AG09319 (cell line): ENCODE measurements at places on chromosomes 4 and X.
A peak's percentile ranks its signal among the peaks of the same experiment; 100 is the strongest.

- DNase-seq, result peak; percentile 72
Observed at GRCh38 chrX:23784470-23785331, 1.7 kb downstream of the SAT1 start.

DNA sequence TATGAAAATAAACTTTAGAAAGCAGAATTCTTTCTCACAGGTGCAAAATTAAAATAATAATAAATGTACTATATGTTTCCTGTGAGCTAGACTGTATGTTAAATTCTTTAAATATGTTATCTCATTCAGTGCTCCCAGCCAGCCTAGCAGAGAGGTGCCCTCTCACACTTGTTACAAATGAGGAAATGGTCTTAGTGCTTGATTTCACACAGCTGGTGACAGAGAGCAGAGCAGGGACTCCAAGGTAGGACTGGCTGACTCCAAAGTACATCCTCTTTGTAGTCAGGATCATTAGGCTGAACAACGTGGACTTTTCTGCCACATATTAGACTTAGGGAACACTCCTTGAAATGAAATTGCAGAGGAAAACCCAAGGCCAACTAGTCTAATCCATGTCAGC lies 72.0 kb upstream of the HHIP start:
- DNase-seq, result no peak

DNA sequence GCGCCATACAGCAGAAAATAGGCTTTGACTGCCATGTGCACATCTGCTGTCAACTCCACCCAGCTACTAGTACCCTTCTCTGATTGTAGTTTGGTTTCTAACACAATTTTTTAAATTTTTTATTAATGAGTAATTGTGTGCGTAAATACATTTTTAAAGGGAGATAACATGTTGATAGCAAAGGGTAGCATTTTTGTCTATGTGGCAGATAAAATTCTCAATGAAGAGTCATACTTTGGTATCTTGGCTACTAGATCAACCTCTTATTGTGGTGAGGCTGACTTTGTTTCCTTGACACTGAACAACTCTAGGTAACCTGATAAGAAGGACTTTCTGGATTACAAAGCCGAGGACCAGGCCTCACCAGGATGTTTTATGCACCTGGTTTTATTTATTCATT lies 9.5 kb downstream of the ADH4 start:
- no peak for DNase-seq

DNA sequence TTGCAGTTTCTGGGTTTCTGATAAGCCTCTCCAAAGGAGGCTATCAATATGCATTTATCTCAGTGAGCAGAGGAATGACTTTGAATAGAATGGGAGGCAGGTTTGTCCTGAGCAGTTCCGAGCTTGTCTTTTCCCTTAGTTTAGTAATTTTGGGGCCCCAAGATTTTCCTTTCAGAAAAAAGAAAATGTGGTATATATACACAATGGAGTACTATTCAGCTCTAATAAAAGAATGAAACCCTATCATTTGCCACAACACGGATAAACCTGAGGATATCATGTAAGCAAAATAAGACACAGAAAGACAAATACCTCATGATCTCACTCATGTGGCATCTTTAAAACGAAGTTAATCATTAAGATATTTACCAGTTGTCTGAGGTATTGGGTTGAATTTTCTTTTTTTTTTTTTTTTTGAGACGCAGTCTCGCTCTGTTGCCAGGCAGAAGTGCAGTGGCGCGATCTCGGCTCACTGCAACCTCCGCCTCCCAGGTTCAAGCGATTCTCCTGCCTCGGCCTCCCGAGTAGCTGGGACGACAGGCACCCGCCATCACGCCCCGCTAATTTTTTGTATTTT lies 540 bp downstream of the ZNF721 start:
- DNase-seq, result no peak

DNA sequence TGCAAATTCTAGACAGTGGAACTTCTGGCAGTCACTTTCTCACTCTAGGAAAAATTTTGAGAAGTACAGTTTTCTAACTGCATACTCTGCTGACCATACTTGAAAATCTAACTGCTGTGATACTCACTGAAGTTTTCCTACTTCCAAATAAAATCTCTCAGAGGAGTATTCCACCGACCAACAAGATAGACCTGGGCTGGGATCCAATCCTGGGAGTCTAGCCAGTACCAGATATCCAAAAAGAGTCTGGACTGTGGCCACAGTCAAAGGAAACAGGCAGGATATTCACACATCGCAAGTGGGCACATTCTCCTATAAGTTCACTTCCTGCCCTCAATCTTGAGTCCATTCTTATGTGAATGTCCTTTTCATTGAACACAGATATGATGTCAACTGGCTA lies 1138.7 kb upstream of the PCDH7 start:
- DNase-seq, result no peak

DNA sequence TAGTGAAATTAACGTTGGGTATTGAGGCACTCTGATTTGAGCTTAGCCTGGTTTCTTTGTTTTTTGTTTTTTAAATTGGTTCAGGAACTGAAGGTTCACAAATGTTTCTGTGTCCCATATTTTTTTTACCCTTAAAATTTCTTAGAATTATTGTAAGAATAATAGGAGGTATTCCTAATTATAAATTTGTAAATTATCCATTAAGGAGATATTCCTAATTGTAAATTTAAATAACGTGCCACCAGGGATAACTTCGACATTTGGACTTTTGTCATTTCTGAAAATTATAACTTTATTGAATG lies 1.2 kb downstream of the WWC2 start:
- DNase-seq, result no peak

DNA sequence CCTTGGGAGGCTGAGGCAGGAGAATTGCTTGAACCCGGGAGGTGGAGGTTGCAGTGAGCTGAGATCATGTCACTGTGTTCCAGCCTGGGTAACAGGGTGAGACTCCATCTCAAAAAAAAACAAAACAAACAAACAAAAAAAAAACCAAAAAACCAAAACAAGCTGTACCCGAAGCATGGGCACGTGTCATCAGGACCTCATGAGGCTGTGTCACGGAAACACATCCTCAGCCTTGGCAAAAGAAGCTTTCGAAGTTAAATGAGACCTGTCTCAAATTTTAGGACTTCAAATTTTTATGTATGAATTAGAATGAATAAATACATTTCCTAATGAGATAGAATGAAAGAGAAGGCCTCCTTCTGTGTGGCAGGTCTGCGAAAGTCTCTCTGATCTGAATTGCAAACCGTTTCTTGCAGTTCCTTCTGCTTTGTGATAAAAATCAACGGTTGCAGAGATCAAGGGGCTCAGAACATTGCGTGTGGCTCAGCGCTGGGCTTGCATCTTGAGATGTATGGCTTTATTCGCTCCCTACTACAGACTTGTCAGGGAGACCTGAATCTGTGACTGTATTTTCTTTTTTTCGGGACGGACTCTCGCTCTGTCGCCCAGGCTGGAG lies 19.5 kb upstream of the CRLF2 start:
- DNase-seq, result no peak

DNA sequence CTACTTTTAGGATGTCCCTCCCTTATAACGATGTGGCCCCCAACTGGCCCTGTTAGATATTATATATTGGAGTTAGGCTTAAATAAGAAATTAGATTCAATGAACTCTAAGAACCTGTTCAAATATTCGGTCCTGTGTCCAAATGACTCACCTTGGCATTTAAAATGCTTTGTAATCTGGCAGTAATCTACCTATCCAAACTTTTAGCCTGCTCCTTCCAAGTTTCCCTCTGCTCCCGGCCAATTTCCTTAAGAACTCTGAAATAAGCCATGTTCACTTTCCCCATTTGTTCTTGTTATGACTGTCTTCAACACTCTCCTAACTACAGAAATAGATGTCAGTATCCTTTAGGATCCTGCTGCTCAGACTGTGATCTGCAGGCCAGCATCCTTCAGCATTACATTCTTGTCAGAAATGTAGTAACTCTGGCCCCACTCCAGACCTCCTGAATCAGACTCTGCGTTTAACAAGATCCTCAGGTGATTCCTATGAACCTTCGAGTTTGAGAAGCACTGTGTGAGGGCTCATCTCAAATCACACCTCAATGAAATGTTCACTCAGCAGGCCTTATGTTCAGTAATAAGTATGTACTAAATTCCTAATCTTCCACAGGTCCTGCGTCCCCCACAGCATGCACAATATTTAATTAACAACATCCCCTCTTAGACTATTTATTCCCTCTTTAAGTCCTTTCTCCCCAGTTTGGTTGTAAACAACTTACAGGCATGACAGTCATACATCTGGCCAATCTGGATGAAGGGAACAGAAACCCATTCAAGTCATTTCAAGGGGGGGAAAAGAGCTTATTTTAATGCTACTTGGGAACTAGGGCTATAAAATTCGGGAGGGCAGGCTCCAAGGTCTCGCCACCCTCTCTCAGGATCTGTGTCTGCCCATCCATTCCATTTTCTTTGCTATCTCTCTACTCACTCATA lies 3.0 kb downstream of the ATP8A1 start:
- no peak for DNase-seq

DNA sequence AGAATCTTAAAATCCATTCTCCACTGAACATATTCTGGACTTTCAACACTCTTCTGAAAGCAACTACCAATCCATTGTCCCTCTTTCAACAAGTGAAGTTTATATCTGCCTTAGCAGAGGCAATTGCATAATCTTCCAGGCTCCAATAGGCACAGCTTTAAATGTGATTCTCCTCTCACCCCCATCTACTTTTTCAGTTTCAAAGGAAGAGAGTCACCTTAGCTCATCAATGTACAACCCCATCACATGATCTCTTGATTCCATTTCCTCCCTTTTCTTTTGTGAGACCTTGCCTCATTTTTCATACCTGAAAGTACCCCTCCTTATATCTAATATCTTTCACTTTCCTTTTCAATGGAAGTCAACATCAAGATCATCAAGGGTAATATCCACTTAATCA lies 921.7 kb upstream of the EPHA5 start:
- no peak for DNase-seq

DNA sequence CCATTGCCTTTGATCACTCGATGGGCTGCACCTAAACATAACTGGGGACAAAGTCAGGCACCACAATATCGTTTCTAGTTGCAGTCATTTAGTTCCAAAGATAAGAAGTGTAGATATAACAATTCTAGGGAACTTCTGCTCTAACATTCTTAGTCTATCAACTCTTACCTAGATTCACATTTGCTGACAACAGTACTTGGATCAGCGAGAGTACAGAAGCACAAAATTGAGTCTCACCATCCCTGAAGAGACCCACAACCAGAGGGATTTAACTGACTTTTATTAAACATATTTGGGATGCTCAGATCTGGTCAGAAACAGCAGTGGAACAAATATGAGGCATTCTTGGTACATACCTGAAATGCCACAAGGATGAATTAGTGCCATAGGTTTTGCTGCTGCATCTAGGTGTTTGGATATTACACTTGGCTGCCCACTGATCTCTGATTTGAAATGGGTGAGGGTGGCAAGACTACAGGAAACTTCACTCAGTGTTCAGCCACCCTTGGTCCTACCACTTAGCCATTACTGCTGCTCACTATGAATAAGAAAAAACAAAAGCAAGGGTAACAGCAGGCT lies 28.9 kb upstream of the HUWE1 start:
- no peak for DNase-seq

DNA sequence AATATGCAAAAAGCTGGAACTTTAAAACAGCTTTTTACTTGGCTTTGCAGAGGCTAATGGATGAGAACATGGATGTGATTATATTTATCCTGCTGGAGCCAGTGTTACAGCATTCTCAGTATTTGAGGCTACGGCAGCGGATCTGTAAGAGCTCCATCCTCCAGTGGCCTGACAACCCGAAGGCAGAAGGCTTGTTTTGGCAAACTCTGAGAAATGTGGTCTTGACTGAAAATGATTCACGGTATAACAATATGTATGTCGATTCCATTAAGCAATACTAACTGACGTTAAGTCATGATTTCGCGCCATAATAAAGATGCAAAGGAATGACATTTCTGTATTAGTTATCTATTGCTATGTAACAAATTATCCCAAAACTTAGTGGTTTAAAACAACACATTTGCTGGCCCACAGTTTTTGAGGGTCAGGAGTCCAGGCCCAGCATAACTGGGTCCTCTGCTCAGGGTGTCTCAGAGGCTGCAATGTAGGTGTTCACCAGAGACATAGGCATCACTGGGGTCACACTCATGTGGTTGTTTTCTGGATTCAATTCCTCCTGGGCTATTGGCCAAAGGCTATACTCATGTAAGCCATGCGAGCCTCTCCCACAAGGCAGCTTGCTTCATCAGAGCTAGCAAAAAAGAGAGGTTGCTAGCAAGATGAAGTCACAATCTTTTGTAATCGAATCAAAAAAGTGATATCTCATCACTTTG lies 15.6 kb downstream of the TLR8 start:
- DNase-seq, result no peak
